ENCODE measurements at places on chromosomes 7 and 10.
A peak's percentile ranks its signal among the peaks of the same experiment; 100 is the strongest.

- DNase-seq, result no peak
Measured at GRCh38 chr7:111852081-111852480, 289.8 kb upstream of the IMMP2L start.

GRCh38 chr7:128883622-128884448 lies 21.2 kb downstream of the ATP6V1F start:
- DNase-seq, result peak; percentile 76

- DNase-seq, result no peak
Measured at GRCh38 chr7:104444017-104444416, 115.6 kb downstream of the LHFPL3 start.

- DNase-seq, result no peak
Measured at GRCh38 chr10:58776568-58777318, 264.1 kb downstream of the BICC1 start.

DNA sequence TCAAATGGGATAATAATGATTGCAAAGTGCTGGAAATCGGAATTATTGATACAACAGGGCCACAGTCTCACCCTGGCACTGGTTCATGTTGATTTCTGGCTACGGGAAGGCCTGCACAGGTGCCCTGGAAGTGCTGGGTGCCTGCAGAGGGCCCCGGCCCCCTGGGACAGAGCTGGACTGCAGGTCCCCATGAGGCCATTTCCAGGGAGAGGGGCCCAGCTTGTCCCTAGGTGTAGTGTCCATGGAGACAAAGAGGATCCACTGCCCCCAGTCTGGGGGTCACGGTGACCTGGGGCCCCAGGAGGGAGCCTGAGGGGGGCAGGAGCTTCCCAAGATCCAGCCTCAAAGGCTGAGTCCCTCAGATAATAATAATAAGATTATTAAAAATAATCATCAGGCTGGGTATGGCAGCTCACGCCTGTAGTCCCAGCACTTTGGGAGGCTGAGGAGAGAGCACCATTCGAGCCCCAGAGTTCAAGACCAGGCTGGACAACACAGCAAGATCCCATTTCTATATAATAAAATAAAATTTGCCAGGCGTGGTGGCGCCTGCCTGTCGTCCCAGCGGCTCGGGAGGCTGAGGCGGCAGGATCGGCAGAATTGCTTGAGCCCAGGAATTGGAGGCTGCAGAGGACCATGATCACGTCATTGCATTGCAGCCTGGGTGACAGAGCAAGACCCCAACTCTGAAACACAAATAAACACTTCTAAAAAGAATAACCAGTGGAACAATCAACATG lies 98.1 kb downstream of the MICALL2 start:
- no peak for DNase-seq

- DNase-seq, result no peak
Measured at GRCh38 chr7:30726296-30727006, 25.5 kb upstream of the INMT start.

DNA sequence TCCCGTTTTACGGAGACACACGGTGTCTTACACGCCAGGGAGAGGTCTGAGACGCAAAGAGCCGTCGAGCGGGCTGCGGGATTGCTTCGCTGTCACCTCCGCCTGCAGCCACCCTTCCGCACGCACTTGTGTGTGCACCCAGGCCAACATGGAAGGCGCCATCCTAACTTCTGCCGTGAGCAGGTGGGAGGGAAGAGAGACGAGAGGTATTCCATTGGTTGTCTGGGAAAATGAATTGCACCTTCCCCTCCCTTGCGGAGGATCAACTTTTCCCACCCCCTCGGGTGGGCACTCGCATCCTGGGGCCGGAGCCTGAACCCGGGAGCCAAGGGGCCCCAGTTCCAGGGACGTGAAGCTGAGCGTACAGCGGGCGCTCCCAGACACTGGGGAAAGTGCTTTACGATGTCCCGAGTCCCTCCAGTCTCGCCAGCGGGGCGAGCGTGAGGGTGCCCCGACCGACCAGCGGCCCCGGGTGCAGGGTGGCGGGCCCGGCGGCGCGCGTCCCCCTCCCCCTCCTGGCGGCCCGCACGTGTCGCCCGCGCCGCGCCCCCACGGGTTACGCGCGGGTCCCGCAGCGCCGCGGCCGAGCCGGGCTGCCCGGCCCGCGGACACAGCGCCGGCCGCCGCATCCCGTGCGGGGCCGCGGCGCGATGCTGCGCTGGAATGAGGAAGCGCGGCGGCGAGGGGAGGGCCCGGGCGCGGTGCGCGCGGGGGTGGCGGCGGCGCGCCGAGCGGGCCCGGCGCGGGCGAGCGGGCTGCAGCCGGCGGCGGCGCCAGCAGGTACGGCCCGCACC lies 984 bp upstream of the IKZF1 start:
- peak; percentile 91 for DNase-seq
